ENCODE measurements at places on chromosomes 1 and 21.

DNA sequence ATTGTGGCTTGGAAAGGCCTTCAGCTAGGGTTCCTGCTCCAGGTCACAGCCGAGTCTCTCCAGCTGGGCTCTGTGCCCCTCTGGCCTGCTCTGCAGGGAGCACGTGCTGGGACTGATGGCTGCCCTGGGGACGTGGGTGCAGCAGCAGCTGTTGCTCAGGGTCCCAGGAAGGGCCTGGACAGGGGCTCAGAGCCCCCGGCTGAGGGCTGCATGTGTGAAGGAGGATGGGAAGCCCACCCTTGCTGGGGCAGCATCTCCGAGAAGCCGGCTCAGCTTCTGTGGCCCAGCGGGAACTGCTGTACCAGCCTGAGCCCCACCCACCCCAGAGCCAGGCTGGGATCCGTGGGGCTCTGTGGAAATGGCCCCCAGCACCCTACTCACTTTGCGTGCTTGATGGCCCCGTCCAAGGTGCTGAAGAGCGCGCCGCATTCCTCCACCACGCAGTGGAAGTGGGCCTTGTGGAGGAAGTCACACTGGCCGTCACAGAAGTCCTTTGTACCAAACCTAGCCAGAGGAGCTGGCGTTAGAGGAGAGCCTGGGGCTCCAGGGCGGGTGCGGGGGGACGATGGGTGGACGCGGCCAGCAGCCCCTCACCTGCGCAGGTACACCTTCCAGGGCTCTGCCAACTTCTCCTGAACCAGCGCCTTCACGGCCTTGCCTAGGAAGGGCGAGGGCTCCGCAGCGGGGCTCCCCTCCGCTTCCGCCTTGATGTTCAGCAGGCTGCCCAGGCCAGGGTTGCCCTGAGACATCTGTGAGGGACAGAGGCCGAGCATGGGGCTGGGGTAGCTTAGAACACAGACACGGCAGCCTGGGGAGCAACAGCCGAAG is 147.5 kb downstream of the CASZ1 start:
- DNase-seq, result no peak

- no peak for DNase-seq
Observed at GRCh38 chr1:227901239-227901905, 46.4 kb downstream of the WNT9A start.

- no peak for DNase-seq
Observed at GRCh38 chr1:204149107-204149506, 2.7 kb downstream of the ETNK2 start.

GRCh38 chr1:25066731-25067517 is 136.8 kb upstream of the RUNX3 start:
- no peak for DNase-seq

DNA sequence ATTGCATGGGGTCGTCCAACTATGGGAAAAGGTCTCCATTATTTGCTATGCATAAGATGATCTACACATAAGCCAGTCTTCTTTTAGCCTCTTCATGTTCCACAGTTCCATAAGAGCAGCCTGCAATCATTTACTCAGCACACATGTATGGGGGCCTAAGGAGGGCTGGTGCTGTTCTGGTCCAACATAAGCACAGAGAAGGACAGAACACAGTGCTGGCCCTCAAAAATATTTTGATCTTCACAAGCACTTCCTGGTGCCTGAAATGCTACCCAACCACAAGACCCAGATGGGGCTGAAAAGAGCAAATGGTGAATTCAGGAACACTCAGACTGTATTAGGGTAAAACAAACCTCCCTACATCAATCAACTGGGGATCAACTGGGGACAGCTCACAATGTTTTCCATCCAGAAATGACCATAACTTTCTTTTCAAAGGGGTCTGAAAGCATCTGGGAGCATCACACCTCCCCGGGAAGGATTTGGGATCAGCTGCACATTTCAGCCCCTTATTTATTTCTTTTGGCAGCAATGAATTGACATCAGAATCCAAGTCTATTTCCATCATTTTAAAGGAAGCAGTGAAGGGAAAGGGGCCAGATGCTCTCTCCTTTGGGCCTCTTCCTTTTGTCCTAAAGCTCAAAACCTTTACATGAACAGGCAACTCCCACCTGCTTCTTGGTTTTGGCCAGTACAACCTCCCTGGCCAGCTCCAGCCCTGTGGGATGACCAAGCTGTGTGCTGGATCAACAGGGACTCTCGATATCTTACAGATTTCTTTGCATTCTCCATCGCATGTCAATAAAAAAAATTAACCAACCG is 45.7 kb downstream of the KCNN3 start:
- no peak for DNase-seq

GRCh38 chr1:209485167-209485566 is 98.3 kb upstream of the CAMK1G start:
- DNase-seq, result no peak

GRCh38 chr1:117612517-117613248 is 6.8 kb downstream of the TENT5C start:
- DNase-seq, result no peak

GRCh38 chr1:160954158-160955104 is at the start of gene ITLN2:
Gene ITLN2 (minus strand): TSS chr1:160954809. CDS start chr1:160954741, 68 bp downstream.
- DNase-seq, result no peak

GRCh38 chr1:224846119-224846907 is 83.2 kb upstream of the DNAH14 start:
- DNase-seq, result no peak
